ENCODE measurements at places on chromosomes 7 and 10.

- DNase-seq, result no peak
Measured at GRCh38 chr10:31855033-31855432, 73.6 kb downstream of the ARHGAP12 start.

- DNase-seq, result no peak
Measured at GRCh38 chr7:130152493-130153210, 52.6 kb downstream of the TMEM209 start.

GRCh38 chr7:148865283-148865682 is 18.8 kb downstream of the EZH2 start:
- no peak for DNase-seq

GRCh38 chr7:93592588-93593266 is 18.2 kb upstream of the CALCR start:
- DNase-seq, result no peak

GRCh38 chr10:54342058-54342457 is 459.0 kb downstream of the PCDH15 start:
- no peak for DNase-seq

All from stimulated activated effector memory CD8-positive, alpha-beta T cell treated with anti-CD3 and anti-CD28 coated beads, Interleukin-12 subunit alpha, Interleukin-12 subunit beta, amount 100 ng/mL, for 72 hours (primary cell).